ENCODE measurements at places on chromosomes 3 and 15. TPM values are rescaled to one million over a fixed set of nuclear protein-coding genes. Genes with fewer than 3 reads are reported as not detected.

The GPR27 gene
- 3.7 TPM for total RNA-seq

The MUC4 gene
- total RNA-seq = not detected

The SLC24A5 gene
- 5.5 TPM for total RNA-seq

The XYLB gene
- 0.76 TPM for total RNA-seq

The THAP10 gene
- 1.1 TPM for total RNA-seq

The ABTB1 gene
- 66.1 TPM for total RNA-seq

The GRK7 gene
- not detected for total RNA-seq

The RAB27A gene
- 7.8 TPM for total RNA-seq

The C3orf85 gene
- total RNA-seq = not detected

The ZNF385D gene
- 1.1 TPM for total RNA-seq

The PLAAT1 gene
- total RNA-seq = 4.9 TPM

The MESP1 gene
- 1.9 TPM for total RNA-seq

The KNG1 gene
- total RNA-seq = 1.9 TPM
